ENCODE measurements at places on chromosomes 2 and 18. TPM values are rescaled to one million over a fixed set of nuclear protein-coding genes. Genes with fewer than 3 reads are reported as not detected.

DNA sequence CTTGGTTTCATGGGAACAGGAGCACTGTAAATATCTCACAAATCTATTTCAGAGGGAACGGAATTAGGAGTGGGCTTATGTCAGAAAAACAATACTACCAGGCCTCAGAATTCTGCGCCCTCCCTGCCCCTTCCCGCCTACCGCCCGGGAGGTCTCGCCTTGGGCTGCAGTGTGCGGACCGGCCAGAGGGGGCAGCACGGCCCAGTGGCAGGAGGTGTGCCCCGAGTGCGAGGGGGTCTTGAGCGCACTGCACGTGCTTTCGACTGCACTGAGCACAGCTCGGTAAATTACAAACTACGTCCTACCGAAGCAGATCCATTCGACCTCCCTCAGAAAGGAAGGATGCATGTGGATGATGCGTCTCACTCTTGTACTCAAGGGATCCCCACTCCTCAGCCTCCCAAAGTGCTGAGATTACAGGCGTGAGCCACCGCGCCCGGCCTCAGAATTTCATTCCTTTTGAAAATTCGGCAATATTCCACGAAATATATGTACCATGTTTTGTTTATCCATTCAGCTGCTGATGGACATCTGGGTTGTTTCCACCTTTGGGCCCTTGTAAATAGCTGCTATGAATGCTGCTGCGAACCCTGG is 297.0 kb downstream of the BCL2 start:
- DNase-seq, result no peak

GRCh38 chr18:48680339-48681250 is 141.8 kb downstream of the CTIF start:
- peak; percentile 93 for DNase-seq

DNA sequence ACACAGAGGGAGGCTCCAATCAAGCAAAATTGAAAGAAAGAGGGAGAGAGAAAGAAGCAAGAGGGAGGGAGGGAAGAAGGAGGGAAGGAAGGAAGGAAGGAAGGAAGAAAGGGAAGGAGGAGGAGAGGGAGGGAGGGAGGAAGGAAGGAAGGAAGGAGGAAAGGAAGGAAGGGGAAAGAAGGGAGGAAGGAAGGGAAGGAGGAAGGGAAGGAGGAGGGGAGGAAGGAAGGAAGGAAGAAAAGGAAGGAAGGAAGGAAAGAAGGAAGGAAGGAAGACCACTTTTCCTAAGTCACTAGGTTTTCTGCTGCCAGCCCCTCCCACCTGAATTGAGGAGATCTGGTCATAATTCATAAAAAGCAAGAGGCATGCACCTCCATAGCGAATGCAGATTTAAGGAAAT is 287.0 kb downstream of the SP3 start:
- no peak for DNase-seq

Gene GPR17
- 16.5 TPM for polyA plus RNA-seq

Gene GPR35
- polyA plus RNA-seq, result 1.4 TPM

Gene NAPG
- 14.3 TPM for polyA plus RNA-seq

Gene RNPEPL1
- 76.7 TPM for polyA plus RNA-seq

Gene ALLC
- polyA plus RNA-seq, result 0.59 TPM

Gene HAAO
- polyA plus RNA-seq, result 2.0 TPM
